Cardiac muscle cell (in vitro differentiated cells and primary cell): ENCODE measurements at places on chromosomes 5 and 9. TPM values are rescaled to one million over a fixed set of nuclear protein-coding genes. Genes with fewer than 3 reads are reported as not detected.

The C9orf153 gene
- total RNA-seq: 0.74 and 1.0 TPM in 2 replicates

The GCNT4 gene
- 0.07 and 0.18 TPM in 2 replicates for total RNA-seq

The INVS gene
- 11.5 and 15.3 TPM in 2 replicates for total RNA-seq

The LCNL1 gene
- total RNA-seq: 0.36 TPM in 1 of 2 replicates, not detected in the other

The FOXD4 gene
- total RNA-seq: 0.81 and 1.5 TPM in 2 replicates

The NTRK2 gene
- 1.3 and 2.5 TPM in 2 replicates for total RNA-seq

The TCF7 gene
- total RNA-seq: 12.7 and 28.9 TPM in 2 replicates

The NUTM2G gene
- 0.33 TPM in 1 of 2 replicates, not detected in the other for total RNA-seq

The ZNF454 gene
- 0.92 TPM in 1 of 2 replicates, not detected in the other for total RNA-seq

The FAM53C gene
- total RNA-seq: 31.1 and 45.4 TPM in 2 replicates

The OR1Q1 gene
- not detected in 2 replicates for total RNA-seq

The OMD gene
- not detected in 2 replicates for total RNA-seq

The GPR151 gene
- total RNA-seq: not detected in 2 replicates

The EGR1 gene
- total RNA-seq: 11.7 and 13.9 TPM in 2 replicates

The IFNB1 gene
- total RNA-seq: not detected in 2 replicates
